ENCODE measurements at places on chromosomes 3 and 15.

- DNase-seq: no peak
These were observed 99.9 kb downstream of the EEFSEC start for GRCh38 chr3:128253150-128253549.

GRCh38 chr3:113136071-113136470 is 75.3 kb upstream of the BOC start:
- DNase-seq: peak; percentile 46

- DNase-seq: no peak
These were observed 55.4 kb downstream of the CCDC54 start for GRCh38 chr3:107432646-107433045.

- peak; percentile 17 for DNase-seq
These were observed 224.8 kb upstream of the NANOGP8 start for GRCh38 chr15:35309886-35310285.

GRCh38 chr3:160435095-160435494 is 14.5 kb downstream of the TRIM59 start:
- no peak for DNase-seq

DNA sequence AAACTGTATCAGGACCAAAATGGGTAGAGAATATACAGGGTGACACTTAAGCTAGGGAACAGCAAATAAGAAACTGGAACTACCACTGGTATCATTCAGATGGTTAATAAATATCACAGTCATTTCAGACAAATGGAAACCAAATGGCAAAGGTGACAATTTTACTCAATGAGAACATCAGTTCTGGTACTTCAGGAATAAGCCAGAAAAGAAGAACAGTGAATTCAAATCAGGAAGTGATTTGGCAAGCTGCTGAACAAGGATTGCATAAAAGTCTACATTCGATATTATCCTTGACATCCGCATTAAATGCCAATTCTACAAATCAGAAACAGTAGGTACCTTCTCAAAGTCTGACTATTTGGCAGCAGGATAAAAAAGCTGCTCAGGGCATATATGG is 23.5 kb upstream of the STIMATE start:
- DNase-seq: no peak

DNA sequence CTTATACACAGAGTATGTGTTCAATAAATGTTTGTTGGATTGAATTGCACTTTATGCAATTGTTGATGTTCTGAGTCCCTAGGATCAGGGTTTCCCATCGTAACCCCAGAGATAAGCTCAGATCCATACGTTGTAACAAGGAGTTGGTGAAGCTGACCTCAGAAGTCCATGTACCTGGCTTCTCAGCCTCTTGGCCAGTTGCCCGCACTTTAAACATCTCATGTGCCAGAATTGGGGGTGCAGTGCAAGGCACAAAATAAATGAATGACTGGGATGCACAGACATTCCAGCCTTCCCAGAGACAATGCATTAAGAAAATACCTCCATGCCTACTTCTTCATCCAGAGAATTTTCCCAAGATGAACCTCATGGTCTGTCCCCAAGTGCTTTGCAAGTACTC is 142.9 kb upstream of the IL12A start:
- DNase-seq: no peak

DNA sequence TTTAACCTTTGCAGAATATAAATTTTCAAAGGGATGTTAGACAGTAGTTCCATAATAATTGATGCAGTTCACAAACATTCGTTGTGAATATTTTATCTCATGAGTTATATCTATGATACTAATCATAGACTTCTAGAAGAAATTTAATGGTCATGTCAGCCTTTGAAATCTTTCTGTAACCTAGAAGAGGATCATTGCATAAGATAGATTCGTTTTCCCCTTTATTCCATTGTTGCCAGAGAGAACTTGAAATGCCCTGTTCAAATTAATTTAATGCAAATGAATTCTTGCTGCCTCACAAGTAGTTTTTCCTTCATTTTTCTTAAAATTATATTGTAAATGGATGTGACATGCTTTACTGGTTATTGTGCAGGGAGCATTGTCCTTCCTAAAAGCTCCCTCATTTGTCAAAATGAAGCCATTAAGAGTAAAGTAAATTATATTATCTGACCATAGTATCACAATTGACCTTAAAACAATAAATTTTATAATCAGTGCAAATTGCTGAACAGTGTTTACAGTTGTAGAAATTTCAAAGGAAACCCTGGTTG is 128.5 kb upstream of the ZNF717 start:
- DNase-seq: no peak

DNA sequence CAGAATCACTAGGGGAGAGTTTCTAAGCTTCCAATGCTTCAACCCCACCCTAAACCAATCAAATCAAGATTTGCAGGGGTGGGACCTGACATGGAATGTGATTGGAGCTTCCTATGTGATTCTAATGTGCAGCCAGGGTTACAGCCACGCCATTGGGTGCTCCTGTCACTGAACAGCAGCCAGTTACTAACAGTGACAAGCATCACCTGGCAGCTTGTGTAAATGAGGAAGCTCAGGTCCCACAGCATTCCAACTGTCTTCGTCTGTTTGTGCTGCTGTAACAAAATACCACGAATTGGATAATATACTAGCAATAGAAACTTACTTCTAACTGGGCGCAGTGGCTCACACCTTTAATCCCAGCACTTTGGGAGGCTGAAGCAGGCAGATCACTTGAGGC is 294.9 kb downstream of the SHQ1 start:
- DNase-seq: no peak

Measured in AG20443 (cell line).